ENCODE measurements at places on chromosomes 16 and 17.

DNA sequence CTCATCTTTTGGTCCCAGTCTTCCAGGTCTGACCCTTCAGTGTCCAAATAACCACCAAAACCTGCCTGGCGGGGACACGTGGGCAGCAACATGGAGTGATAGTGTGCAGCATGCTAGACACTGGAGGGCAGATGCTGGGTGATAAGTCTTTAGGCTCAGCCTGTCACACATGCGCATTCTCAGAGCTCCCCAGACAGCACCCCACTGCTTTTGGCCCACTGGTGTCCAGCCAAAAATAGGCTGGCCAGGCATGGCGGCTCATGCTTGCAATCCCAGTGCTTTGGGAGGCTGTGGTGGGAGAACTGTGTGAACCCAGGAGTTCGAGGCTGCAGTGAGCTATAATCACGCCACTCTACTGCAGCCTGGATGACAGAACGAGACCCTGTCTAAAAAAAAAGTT, 12.3 kb downstream of the GINS2 start:
- no peak for DNase-seq

- DNase-seq: no peak
These were observed 17.0 kb upstream of the BRCA1 start for GRCh38 chr17:43142153-43142552.

DNA sequence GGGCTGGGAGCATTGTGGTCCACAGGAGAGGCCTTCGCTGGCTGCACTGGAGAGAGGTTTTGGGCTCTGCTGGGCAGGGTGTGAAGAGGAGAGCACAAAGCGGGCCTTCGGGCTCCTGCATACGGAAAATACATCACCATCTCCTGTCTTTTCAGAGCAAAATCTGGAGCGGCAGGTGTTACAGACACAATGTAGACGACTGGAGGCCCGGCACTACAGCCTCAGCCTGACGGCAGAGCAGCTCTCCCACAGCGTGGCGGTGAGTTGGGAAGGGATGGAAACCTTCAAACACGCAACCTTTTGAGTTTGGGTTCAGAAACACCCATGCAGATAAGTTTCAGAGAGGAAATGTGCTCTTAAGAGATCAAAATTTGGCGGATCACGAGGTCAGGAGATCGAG, 17.9 kb downstream of the GINS2 start:
- no peak for DNase-seq

DNA sequence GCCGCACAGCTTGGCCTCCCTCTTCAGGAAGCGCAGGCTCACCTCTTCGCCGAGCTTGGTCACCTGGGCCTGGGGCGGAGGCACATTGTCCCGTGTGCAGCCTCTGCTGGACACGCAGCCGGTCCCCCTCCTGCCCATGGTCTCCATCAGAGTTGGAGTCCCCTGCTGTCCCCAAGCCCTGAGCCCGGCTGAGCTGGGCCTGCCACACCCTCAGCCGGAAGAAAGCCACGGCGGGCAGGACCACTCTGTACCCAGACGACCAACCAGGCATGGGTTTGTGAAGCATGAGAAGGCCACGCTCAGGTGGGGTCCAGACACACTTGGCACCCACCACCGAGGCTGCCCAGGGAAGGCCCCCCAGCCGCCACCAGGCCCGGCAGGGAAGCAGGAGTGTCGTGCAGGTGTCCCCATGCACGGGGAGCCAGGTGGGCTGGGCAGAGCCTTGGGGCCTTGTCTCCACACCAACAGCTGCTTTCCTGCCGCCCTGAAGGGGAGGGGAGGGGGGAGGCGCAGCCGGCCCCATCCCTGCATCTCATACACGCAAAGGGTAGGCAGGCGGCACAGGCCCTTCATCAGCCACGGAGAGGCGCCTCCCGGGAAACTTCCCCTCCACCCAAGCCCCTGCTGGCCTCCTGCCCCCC, 5.2 kb downstream of the CCDC154 start:
- DNase-seq: no peak

- DNase-seq: no peak
These were observed 36.2 kb upstream of the ABCC3 start for GRCh38 chr17:50598487-50598886.

DNA sequence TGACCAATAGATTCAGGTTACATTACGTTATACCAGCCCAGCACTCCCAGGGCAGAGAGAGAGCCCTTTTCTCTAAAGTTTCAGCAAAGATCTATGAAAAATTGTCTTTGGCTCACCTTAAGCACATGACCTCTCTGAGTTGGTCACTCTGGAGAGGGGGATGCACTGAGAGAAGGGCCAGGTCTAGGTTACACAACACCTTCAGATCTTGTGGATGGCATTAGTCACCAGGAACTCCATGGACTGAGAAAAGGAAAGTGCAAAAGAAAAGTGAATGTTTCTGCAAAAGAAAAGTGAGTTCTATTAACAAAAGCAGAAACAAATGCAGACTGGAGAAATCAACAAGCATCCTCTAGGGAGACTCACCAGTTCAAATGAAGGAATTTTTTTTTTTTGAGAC, 253.3 kb upstream of the SALL1 start:
- DNase-seq: no peak

GRCh38 chr17:7318121-7318860, 3.1 kb upstream of the GPS2 start:
- no peak for DNase-seq

DNA sequence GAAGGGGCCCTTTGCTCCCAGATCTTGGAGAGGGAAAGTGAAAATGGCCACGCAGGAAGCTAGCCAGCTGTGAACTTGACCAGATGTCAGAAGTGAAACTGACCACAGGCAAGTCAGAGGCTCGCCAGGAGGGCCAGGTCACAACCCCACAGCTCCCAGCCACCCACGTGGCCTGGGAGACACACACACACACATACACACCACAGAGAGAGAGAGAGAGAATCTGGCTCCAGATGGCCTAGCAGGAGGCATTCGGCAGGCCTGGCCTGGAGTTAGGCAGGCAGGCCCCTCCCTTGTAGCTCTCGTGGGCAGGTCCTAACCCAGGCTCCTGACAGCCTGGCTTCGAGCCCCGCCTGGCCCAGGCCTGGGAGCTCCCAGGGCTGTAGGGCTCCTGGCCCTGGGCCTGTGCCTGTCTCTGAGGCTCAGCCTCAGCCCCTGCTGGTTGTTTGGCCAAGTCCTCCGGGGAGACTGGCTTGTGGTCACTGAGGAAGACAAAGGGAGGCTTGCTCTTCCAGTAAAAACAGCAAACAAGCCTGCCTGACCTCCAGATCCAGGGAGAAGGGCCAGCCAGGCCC, 20.2 kb downstream of the NGFR start:
- DNase-seq: no peak

DNA sequence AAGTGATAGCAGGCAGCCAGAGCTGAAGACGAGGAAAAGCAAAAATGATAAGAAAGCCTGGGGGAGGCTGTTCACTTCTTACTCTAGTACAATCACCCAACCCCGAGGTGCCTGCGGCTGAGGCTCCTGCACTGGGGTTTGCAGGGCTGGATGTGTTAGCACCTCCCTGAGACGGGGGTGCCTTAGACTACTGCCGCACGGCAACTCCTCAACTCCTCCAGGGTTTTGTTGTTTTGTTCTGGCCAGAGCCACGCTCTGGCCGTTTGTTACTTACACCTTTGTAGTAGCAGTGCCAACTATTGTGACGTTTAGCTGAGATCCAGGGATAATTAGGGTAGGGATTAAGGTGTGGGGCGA, 51.5 kb downstream of the LDHD start:
- DNase-seq: peak; percentile 56

DNA sequence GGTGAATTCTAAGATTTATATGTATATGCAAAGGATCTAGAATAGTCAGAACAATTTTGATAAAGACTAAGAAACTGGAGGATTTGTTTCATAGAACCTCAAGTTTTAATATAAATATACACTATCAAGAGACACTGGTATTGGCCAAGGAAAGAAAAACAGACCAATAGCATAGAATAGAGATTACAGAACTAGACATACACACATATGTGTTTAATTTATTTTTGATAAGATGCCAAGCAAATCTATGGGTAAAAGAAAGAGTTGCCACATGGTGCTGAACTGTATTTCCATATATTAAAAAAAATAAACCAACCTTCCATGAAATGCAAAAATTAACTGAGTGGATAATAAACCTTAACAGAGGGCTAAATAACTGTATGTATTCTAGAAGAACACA, 27.9 kb upstream of the LRRC37A3 start:
- no peak for DNase-seq

GRCh38 chr16:9238346-9238745, 146.9 kb downstream of the HAPSTR1 start:
- no peak for DNase-seq

GRCh38 chr17:30219833-30220232, 15.7 kb downstream of the SLC6A4 start:
- no peak for DNase-seq

DNA sequence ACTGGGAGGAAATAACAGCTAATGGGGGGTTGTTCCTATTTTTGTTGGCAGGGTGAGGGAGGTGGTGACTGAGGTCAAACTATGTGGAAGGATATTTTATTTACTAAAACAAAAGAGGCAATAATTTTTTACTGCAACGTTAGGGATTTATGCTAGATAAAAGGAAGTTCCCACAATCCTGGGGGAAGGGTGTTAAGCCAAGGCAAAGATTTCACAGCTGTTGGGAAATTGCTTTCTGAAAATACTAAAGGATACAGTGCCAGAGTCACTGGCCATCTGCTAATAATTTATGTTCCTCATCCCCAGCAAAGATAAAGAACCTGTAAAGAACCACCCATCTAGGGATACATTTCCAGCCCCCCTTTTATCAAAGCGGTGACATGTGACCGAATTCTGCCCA, 756.0 kb upstream of the RBFOX1 start:
- no peak for DNase-seq

GRCh38 chr17:30005709-30006320, 64.4 kb downstream of the EFCAB5 start:
- DNase-seq: no peak

DNA sequence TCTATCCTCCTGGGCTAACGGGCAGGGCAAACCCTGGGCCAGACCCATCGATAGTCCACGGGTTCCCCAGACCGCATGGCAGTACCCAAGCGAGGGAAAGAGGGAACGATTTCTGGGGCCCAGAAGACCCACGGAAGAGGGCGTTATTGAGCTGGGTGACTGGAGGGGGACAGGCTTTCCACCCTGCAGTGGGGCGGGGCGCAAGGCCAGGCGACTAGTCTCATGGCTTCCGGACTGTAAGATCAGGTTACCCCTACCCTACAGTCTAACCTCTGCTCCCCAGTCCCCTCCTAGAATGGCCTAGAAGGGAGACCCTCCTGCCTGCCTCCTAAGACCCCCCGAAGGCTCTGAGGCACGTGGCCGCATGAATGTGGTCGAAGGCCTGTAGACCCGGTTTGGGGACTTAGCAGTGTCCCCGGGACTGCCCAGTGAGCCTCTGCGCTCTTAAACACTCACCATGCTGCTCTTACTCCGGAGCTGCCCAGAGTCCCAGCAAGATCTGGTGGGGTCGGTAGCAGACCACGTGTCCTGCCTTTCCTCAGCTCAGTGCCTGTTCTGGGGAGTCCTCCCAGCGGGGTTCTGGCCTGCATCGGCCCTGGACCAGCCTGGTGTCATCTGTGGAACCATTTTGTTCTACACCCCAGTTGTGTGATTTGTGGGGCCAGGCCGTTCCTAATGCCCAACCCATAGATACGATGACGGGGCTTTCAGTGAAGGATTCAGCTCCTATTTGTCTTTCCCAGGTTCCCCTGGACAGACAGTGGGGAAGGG, 13.2 kb upstream of the AURKB start:
- DNase-seq: peak; percentile 79

GRCh38 chr17:30312226-30312625, 20.5 kb upstream of the BLMH start:
- DNase-seq: no peak

DNA sequence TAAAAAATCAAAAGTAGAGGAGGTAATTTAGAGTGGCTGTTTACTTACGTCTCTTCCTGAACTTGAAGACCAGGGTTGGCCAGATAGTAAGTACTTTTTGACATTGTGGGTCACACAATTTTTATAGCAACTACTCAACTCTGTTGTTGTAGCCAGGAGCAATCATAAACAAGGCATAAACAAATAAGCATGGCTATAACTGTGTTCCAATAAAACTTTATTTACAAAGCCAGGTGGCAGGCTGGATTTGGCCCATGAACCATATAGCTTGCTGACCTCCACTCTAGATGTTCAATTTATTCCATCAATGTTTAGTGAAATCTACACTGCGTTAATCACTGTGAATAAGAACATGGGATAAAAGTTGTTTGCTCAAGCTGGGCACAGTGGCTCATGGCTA, 500.4 kb upstream of the ERCC4 start:
- DNase-seq: no peak

- no peak for DNase-seq
These were observed 143.3 kb upstream of the ANKFN1 start for GRCh38 chr17:56009795-56010651.

DNA sequence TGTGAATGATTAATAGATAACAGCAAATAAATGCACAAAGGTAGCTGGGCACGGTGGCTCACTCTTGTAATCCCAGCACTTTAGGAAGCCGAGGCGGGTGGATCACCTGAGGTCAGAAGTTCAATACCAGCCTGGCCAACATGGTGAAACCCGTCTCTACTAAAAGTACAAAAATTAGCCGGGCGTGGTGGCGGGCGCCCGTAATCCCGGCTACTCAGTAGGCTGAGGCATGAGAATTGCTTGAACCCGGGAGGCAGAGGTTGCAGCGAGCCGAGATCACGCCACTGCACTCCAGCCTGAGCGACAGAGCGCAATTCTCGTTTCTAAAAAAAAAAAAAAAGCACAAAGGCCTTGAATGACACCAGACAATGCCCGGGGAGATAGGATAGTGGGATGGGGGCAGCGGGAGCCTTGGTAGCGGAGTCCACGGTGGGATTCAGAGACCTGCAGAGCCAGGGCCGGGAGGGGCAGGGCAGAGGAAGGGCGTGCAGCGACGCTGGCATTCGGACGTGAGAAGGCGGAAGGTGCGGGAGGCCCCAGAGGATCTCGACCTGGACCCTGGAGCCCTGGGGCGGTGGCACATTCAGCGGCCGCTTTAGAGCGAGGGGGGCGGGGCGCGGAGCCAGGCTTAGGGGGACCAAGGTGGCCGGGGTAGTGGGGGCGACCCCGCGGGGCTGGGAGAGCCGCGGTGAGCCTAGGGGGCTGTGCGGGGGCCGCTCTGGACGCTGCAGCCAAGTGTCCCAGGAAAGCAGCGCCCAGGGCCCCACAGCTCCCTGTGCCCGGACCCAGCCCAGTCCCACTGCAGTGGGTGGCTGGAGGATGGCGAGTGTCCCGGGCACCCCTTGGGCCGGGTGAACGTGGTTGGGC, 999 bp upstream of the FLYWCH2 start:
- no peak for DNase-seq

DNA sequence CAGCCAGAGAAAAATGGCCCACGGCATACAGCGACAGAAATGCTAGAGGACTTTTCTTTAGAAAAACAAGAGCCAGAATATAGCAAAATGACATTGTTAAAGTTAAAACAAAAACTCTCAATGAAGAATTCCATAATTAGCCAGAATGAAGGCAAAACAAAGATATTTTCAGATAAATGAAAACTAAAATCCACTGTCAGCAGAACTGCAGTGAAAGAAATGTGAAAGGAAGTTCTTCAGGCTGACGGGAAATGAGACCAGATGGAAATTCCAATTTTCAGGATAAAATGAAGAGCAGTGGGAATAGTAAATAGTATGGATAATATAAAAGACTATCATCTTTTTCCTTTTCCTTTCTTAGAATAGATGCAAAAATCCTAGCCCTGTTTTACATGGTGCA, 38.4 kb downstream of the ZCCHC14 start:
- no peak for DNase-seq

- DNase-seq: no peak
These were observed 86.0 kb downstream of the IRF8 start for GRCh38 chr16:85984947-85985451.

Data from activated T-cell treated with anti-CD3 and anti-CD28 coated beads, Interleukin-2, amount 50 U/mL, for 48 hours (primary cell).